ENCODE measurements at places on chromosomes 6 and 20.

DNA sequence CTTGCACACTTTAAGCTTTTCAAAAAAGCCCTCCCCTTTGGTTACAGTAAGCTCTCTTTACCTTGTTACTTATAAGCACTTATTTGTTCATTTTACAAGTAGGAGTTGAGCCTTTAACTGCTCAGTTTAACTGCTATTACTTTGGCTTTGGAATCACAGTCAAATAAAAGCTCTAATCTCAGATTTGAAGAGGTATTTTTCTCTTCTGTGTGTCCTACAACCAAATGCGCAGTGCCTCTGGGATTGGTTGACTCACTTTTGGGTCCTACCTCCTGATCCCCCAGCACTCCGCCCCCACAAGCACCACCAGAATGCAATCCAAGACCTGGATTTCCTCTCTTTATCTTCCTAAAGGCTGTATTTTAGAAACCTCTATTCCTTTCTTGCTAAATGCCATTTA, 2.5 kb downstream of the NCOA7 start:
- DNase-seq: no peak

DNA sequence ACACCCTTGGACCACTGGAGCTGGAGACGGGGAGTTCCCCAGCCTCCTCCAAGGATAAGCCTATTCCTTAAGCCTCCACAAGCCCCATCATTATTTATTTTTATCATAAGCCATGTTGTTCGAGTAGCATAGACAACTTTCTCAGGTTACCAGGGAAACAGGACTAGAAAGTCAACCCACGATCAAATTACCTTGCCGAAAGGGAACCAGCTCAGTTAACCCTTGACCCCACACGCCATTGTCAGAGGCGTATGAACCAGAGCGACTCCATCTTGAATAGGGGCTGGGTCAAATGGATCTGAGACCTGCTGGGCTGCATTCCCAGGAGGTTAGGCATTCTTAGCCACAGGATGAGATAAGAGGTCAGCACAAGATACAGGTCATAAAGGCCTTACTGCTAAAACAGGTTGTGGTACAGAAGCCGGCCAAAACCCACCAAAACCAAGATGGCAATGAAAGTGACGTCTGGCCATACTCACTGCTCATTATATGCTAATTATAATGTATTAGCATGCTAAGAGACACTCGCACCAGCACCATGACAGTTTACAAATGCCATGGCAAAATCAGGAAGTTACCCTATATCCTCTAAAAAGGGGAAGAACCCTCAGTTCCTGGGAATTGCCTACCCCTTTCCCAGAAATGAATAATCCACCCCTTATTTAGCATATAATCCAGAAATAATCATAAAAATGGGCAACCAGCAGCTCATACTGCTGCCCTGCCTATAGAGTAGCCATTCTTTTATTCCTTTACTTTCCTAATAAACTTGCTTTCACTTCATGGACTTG, 22.4 kb downstream of the SYNJ2 start:
- no peak for DNase-seq

DNA sequence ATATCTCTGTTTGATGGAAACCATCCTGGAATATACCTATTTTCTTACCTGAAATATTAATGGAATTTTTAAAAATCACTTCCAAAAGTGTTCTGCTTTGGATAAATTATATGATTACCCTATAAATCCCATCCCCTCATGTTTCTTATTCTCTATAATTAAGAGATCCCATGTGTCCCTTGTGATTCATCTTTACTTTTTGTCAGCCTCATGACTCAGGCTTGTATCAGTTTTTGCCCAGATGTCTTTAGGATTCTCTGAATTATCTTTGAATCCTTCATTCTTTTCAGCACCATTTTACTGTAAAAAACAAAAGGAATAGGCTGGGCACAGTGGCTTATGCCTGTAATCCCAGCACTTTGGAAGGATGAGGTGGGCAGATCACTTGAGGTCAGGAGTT, 804.5 kb upstream of the CITED2 start:
- DNase-seq: peak; percentile 92

GRCh38 chr6:37433657-37434271, 743 bp downstream of the CMTR1 start:
- DNase-seq: peak; percentile 16

DNA sequence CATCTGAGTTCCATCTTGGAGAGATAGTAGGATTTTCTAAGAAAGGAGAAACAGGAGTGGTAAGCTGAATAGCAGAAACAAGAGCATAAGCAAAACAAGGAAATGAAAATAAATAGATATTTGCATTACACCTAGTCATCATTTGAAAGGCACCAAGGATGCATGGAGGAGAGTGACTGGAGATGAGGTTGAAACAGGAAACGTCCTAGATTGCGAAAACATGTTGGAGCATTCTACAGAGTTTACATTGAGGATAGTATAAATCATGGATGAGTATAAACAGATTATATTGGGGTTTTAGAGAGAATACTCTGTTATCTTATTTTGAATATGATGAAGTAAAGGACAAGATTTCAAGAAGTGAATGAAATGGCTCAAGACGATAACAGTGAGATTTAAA, 507.3 kb downstream of the EYS start:
- no peak for DNase-seq

- DNase-seq: no peak
Measured at GRCh38 chr20:48723308-48724264, 104.2 kb downstream of the PREX1 start.

- DNase-seq: no peak
Measured at GRCh38 chr6:133972388-133972787, 19.4 kb downstream of the TBPL1 start.

DNA sequence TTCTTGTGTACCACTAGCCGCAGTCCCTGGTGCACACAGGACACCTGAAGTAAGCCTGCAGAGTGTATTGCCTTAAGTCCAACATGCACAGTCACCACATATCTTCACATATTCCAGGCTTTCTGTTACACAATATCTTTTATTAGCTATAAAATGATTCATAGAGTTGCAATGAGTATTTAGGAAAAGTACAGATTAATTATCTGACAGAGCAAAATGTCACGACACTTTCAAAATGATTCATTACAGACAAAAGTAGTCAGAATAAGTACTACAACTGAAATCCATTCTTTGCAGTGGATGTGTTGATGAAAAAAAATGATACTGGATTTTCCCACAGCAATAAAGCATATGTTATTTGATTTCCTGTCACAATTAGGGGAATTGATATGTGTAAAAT, 199.5 kb upstream of the ASCC3 start:
- peak; percentile 69 for DNase-seq

- DNase-seq: no peak
Measured at GRCh38 chr6:34598712-34599111, 42.6 kb upstream of the SPDEF start.

DNA sequence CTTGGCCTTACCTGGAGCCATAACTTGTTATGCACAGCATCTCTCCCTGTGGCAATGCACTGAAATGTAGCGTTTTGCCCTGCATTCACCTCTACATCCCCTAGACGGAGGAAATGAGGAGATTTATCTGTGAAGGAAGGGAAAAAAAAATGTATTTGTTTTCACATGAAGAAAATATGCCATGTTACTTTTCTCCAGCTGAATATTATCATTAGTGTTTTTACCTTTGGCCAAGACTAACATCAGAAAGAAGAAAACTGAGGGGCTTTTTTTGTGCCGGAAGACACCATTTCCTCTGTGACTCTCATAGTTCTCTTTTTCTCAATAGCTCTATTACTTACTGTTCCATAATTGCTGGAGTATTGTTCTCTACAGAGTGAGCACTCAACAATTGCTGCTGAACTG, 280.4 kb downstream of the PTPRK start:
- no peak for DNase-seq

- no peak for DNase-seq
Measured at GRCh38 chr6:97293198-97293696, 10.2 kb upstream of the MMS22L start.

DNA sequence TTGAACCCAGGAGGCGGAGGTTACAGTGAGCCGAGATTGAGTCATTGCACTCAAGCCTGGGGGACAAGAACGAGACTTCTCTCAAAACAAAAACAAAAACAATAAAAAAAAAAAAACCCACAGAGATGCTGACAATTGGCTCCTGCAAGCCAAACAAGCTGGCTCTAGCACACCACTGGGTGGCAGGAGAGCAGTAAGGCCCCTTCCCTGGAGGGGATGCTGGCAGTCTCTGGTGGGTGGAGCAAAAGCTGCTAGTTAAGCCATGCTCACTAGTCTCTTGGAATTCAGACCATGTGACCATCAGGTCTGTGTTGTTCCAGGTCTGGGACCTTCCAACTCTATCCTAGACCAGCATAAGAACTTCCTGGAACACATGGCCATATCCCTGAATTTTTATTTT, 18.9 kb upstream of the DSN1 start:
- peak; percentile 62 for DNase-seq

GRCh38 chr6:152428126-152428525, 209.0 kb downstream of the SYNE1 start:
- peak; percentile 9 for DNase-seq

GRCh38 chr20:47674686-47675085, 110.6 kb downstream of the SULF2 start:
- DNase-seq: no peak

- DNase-seq: peak; percentile 30
Measured at GRCh38 chr20:14865169-14865568, 527.8 kb upstream of the FLRT3 start.

DNA sequence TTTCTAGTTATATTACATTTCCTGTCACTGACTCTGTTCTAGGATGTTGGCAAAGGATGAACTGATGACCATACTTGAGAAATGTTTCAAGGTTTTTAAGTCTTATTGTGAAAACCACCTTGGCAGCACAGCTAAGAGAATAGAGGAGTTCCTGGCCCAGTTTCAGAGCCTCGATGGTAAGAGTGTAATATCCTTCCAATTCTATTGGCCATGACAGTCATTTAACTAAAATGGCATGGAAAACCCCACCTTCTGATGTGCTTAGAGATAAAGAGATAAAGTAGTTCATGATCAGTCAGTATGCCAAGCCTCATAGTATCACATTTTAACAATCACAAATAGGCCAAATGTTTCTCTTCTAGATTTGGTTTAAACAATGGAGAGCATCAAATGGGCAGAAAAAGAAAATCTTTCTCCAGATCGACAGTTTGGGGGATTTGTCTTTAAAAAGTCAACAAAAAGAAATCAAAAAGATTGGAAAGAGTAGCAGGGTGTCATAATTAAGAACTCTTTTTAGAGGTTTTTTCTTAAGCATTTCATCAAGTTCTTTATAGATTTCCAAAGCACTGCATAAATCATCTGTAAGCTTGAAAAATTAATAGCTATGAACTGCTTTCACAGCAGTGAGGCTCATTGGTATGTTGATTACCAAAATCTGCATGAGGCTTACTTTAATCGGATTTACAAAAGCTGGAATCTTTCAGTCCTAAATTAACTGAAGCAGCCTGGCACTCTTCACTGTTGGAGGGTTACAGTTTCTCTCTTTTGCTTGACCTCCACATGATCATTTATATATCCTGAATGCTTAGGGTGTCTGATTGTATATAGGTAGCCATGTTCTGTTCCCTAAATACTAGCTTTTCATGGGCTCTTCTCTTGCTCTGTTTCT, 48.7 kb downstream of the AKIRIN2 start:
- no peak for DNase-seq

DNA sequence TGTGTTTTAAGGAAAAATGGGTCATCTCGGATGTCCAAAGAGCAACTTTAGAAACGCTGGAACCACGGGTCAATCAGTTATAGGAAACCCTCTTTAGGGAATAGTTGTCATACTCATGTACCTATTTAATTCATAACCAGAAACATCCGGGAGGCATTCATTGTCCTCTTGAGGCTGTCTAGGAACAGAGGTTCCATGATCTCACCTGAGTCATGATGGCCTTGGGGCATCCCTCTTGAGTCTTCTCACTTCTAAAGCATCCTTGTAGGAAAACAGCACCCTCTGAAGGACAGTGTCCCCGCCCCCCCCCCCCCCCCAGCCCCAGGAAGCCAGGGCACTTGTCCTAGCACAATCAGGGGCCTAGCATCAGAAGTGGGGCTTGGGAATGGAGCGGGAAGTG, 46.3 kb upstream of the CDH4 start:
- DNase-seq: no peak

Data from fibroblast of skin of right biceps (primary cell).